ENCODE measurements at places on chromosomes 7 and 10.

- no peak for DNase-seq
Observed at GRCh38 chr7:27961255-27961654, 219.3 kb downstream of the JAZF1 start.

DNA sequence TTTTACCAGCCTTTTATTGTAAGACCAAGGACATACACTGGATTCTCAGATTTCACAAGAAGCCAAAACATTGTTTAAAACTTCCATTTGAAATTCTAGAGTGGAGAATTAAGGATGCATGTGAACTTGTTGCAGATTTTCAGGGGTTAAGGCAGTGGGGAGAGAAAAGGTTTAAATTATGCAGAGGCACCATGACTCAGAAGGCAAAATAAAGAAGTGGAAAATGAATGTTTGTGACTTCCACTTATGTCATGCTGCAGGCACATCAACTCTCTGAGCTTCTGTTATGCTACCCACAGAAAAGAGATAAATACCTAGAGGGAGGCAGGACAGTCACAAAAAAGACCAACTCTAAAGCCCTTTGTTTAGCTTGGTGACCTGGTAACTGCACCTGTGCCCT lies 84.4 kb upstream of the BET1 start:
- no peak for DNase-seq

DNA sequence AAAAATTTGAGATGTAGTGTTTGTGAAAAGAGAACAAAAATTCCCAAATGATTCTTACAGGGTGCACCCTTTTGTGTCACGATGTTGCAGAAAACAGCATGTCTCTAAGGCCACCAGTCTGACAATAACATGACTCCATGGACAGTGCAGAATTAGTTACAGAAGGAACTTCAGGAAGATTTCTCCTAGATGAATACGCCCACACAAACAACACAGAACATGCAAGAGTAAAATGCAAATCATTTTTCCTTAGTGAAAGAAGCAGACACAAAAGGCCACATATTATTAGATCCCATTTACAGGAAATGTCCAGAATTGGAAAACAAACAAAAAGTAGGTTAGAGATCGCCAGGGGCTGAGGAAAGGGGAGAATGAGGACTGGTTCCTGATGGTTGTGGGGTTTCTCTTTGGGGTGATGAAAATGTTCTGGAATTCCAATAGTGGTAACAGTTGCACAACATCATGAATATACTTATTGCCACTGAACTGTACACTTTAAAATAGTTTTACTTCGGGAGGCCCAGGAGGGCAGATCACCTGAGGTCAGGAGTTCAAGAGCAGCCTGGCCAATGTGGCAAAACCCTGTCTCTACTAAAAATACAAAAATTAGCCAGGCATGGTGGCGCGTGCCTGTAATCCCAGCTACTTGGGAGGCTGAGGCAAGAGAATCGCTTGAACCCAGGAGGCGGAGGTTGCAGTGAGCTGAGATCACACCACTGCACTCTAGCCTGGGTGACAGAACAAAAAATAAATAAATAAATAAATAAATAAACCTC lies 10.2 kb downstream of the ZC3HAV1 start:
- DNase-seq, result no peak

DNA sequence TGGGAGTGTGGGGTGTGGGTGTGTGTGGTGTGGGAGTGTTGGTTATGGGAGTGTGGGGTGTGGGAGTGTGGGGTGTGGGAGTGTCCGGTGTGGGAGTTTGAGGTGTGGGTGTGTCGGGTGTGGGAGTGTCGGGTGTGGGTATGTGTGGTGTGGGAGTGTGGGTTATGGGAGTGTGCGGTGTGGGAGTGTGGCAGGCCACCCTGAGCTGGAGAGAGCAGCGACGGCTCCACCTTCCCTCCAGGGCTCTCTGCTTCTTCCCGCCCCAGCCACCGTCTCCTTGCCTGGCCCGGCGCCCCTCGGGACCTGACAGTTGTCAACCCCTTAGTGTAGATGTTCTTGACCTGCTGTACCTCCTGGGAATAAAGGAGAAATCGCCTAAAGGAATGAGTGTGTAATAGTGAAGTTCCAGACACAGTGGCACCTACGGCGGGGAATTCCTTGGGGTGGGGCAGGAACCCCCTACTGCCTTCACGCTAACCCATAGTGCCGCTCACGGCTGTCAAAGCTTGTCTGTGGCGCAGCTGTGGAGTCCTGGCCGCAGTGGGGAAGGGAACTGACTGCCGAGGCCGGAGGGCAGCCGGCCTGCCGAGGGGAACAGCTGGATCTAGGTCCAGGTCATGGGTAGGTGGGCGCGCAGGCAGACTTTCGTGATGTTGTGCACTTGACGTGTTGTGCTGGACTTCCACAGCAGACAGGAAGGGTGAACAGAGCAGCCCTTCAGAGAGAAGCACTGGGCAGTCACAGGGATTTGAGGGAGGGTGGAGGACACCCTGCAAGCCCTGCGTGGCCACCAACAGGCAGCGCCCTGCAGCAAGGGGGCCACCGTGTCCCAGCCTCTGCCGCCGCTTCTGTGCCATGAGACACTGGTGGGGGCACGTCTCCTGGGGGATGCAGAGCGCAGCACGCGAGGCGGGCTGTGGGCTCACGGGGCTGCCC lies 49.0 kb upstream of the EN2 start:
- no peak for DNase-seq

GRCh38 chr10:36336315-36336714 lies 694.2 kb upstream of the FZD8 start:
- DNase-seq, result no peak
